ENCODE measurements at places on chromosomes 4 and X.

- DNase-seq = no peak
Measured at GRCh38 chr4:139889264-139889663, 223.6 kb downstream of the MGST2 start.

DNA sequence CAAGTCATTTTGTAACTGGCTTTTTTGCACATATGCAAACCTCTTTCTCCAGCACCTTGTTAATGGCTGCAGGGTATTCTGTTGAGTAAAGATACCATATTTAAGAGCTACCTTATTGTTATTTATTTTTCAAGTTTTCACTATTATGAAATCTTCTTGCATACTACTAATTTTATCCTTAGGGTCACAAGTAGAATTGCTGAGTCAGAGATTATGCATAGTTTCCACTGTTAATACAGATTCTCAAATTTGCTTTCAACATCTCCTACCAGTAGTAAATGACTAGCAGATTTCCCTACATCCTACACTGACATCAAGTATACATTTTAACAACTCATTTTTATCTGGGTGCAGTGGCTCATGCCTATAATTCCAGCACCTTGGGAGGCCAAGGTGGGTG, 112.6 kb downstream of the RELL1 start:
- no peak for DNase-seq

DNA sequence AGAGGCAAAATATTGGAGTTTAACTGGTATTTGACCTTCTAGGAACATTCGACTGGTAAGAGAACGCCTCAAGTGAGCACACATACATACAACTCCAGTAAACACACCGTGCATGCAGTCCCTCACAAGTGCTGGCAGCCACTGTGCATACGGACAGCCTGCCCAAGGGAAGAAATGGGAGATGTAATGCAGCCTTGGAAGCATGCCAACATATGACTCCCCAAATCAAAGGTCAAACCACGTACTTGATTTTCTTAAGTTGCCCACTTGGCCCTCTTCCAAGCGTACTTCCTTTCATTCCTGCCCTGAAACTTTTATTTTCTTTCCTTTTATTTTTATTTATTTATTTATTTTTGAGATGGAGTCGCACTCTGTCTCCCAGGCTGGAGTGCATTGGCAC, 206.6 kb downstream of the SPRY1 start:
- DNase-seq = no peak

DNA sequence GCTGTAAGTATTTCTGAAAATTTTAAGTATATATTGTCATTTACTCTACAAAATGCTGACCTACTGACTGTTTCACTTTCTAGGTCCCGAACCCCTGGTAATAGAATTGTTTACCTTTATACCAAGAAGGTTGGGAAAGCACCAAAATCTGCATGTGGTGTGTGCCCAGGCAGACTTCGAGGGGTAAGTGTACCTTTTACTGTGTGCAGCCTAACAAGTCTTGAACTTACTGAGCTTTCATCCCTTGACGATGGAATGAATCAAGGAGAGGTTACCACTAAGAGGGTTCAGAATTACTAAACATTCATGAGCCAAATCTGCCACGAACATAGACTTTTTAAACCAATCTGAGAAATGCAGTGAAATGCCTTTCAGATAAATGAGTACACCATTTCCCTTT, 1.6 kb downstream of the RPL34 start:
- no peak for DNase-seq

GRCh38 chrX:109360301-109360700, 121.6 kb downstream of the GUCY2F start:
- DNase-seq = no peak

- DNase-seq = no peak
Measured at GRCh38 chr4:104559502-104559901, 64.8 kb upstream of the CXXC4 start.

- DNase-seq = no peak
Measured at GRCh38 chr4:3267576-3268394, 18.8 kb downstream of the MSANTD1 start.

DNA sequence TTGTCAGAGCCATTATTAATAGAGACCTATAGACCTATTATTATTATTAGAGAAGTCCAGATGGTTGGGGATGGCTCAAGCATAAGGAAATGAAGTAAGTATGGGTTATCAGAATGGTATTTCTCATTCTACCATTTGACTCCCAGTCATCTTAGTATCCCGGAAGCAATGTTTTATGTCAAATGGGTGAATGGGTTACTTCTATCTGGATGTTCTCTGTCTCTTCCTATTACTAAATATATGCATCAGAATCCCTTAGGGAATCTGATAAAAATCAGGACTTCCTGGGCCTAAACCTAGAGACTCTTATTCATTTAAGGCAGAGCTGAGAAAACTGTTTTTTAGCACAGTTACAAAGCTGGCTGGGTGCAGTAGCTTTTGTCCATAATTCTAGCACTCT, 149.9 kb downstream of the SLC10A7 start:
- no peak for DNase-seq

DNA sequence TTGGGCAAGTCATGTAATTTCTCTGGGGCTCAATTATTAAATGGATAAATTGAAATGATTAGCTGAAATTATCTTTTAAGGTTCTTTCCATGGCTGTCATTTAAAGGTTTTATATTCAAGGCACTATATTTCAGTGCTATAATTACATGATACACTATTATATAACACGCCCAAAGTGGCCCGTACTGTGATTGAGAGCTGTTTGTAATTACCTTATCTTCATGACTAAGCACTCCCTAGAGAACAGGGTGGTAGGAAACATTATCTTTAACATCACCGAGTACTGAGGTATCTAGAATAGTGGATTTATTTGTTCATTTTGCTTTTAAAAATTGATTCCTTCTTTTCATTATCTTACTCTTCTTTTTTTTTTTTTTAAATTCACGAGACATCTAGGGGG, 79.0 kb downstream of the DIAPH2 start:
- DNase-seq = no peak

DNA sequence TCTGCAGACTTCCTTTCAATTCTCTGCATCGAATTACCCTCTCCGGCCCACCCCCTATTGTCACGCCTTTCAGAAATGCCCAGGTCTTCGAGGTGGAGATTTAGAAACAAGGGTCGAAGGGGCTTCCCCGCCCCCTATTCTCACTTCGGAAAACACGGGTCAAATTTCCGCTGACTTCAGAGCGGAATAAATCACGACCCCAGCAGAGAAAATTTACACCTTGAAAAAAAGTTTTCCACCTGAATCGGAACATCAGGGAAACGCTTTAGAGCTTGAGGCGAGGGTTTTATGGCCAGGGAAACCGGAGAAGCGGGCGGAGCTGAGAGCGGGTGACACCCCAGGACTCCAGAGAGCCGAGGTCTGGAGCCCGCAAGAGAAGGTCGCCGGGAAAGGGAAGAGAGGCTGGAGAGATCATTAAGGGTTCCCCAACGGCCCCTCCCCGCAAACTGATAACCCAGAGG, 1.6 kb downstream of the SHISA3 start:
- DNase-seq = no peak

- no peak for DNase-seq
Measured at GRCh38 chr4:96784336-96784735, 944.4 kb downstream of the PDHA2 start.

- peak; percentile 62 for DNase-seq
Measured at GRCh38 chr4:37604461-37604860, 81.7 kb downstream of the RELL1 start.

Measured in AG08395 (cell line).